Activated gamma-delta T cell (primary cell): ENCODE measurements at places on chromosomes 1 and 21.
A peak's percentile ranks its signal among the peaks of the same experiment; 100 is the strongest.

- no peak for DNase-seq
Measured at GRCh38 chr1:48246727-48247126, 24.2 kb downstream of the SLC5A9 start.

GRCh38 chr21:27024301-27024700 lies 57.4 kb upstream of the ADAMTS5 start:
- DNase-seq = no peak

GRCh38 chr1:206769304-206769731 lies 1.3 kb upstream of the IL19 start:
- DNase-seq = peak; percentile 32

DNA sequence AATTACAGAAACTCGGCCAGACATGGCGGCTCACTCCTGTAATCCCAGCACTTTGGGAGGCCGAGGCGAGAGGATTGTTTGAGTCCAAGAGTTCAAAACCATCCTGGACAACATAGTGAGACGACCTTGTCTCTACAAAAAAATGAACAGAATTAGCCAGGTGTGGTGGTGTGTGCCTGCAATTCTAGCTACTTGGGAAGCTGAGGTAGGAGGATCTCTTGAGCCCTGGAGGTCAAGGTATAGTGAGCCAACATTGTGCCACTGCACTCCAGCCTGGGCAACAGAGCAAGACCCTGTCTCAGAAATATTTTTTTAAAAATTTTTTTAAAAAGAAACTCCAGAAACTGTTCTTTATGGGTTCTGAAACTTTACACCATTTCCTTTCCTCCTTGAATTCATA lies 38.4 kb upstream of the IFNGR2 start:
- DNase-seq = no peak

- no peak for DNase-seq
Measured at GRCh38 chr1:109917768-109918606, 7.3 kb downstream of the CSF1 start.

DNA sequence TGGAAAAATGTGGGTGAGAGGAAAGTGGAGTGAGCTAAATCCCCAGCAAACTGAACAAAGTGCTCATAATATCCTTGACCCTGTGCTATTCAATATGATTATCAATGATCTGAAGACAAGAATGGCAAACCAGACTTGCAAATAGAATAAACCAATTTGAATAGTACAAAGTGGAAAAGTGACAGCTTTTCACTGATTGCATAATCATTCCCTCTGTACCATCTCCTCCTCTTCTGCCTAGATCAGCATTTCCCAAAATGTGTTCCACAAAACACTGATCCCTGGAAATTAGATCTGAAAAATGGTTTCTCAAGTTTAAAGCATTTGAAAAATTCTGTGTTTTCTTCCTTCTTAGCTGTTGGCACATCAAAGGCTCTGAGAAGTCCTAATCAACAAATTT lies 8.1 kb downstream of the MTF1 start:
- DNase-seq = no peak

DNA sequence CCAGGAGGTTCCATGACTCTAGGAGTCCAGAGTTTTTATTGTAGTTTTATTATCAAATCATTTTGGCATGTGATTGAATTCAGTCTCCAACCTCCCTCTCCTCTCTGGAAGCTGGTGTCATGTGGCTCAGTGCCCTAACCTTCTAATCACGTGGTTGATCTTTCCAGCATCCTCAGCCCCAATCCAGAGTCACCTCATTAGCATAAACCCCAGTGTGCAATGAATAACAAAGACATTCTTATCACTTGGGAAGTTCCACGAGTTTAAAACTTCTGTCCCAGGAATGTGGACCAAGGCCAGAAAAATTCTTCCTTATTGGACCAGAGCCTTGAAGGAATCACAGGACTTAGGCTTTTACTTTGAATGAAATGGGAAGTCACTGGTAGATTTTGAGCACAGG lies 52.2 kb downstream of the KIRREL1 start:
- DNase-seq = no peak

DNA sequence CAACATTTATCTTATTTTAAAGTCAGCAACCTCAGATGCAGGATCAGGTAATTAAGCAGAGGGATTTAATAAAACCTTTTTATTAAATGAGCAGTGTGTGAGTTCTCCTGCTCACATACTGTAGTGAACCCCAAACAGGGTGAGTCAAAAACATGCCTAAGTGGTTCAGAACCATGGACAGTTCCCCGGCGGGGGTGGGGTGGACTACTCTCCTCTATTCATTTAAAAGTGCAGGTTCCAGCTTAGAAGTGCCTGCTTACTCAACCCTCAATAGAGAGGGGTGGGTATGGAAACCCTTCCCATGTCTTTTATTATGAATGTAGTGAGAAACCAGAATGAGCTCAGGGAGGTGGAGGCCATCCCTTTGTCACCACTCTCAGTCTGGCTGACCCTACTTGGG lies 397.9 kb downstream of the HHAT start:
- DNase-seq = no peak

- DNase-seq = no peak
Measured at GRCh38 chr1:111570781-111571181, 48.8 kb upstream of the RAP1A start.

- no peak for DNase-seq
Measured at GRCh38 chr1:59415286-59415850, 118.5 kb downstream of the FGGY start.

- no peak for DNase-seq
Measured at GRCh38 chr1:111709986-111710385, 29.2 kb downstream of the INKA2 start.

DNA sequence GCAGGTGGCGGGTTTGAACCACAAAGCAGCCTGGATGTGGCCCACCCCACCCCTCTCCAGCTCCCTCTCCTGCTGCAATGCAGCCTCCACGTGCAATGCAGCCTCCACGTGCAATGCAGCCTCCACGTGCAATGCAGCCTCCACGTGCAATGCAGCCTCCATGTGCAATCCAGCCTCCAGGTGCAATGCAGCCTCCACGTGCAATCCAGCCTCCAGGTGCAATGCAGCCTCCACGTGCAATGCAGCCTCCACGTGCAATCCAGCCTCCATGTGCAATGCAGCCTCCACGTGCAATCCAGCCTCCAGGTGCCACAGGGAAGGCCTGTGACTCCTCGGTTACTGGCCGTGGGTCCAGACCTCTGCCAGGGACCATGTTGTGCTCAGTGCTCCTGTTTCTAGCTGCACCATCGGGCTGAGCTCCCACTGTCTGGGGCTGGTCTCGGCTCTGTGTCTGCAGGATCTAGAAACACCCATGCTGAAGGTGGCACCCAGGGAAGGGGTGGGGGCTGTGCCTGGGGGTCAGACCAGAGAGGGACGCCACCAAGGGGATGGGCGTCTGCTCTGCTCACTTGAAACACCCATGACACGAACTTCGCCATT lies 11.9 kb upstream of the LRRC3 start:
- no peak for DNase-seq

GRCh38 chr1:206859082-206859521 lies 6.3 kb upstream of the IL20 start:
- no peak for DNase-seq

DNA sequence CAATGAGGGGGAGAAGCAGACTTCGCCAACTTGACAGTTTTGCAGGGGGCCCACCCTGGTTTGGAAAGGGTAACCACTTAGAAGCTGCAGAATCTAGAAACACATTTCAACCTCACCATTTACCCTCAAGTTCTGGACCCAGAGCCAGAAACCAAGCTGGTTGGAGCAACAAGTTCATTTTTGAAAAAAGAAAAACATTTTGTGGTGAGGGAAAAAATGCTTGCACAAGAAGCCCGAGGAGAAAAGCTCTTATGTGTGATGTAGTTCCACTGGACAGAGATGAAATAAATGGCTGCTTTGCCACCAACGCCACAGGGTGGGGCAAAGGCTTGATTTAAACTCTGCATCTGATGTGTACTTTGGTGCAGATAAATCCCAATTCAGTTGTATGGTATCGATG lies 10.6 kb upstream of the NGF start:
- DNase-seq = no peak

DNA sequence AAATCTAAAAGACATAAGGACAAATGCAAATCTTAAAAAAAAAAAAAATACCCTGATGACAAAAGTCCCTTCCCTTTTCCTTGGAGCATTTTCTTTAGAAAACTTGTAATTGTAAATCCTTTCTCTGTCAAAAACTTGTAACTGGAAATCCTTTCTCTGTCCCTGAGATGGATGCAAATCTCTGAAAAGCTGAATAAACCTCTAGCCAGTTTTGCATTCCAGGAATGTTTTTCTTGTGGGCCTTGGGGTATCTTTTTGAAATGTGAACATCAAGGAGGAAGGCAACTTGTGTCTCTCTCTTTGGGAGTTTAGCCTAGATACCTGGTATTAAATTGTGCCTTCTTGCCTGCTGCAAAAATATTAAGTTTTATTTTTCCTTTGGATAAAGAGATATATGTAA lies 305.3 kb downstream of the KCNT2 start:
- DNase-seq = no peak

DNA sequence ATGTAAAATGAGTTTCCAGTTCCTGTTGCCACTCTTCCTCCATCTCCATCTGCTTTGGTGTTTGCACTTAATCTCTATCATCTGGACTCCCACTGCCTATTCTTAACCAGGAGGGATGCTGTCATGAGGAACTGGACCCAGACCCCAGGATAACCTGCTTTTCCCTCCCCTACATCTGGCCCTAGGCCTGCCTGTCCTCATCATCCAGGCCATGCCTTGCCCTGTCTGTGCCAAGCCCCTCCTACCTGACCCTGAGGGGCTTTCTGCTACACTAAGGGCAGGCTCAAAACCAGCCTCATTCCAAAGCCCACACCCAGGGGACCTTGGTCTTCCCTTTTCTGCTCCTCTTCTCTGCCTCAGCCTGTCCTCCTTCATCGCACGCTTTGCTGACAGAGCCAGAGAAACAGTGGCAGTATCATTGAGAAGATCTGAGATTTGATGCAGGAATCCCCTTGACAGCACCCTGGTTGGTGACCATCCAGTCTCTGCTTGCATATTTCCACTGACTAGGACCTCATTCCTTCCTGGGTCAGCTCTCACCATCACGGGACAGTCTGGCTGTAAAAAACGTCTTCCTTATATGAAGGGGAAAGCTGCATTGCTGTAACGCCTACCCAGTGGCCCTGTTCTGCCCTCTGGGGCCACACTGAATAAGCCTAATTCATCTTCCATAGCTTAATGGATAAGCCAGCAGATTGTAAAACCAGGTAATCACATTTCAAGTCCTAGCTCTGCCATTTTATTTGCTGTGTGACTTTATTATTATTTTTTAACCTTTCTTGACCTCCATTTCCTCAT lies 38.8 kb downstream of the PLXNA2 start:
- no peak for DNase-seq

DNA sequence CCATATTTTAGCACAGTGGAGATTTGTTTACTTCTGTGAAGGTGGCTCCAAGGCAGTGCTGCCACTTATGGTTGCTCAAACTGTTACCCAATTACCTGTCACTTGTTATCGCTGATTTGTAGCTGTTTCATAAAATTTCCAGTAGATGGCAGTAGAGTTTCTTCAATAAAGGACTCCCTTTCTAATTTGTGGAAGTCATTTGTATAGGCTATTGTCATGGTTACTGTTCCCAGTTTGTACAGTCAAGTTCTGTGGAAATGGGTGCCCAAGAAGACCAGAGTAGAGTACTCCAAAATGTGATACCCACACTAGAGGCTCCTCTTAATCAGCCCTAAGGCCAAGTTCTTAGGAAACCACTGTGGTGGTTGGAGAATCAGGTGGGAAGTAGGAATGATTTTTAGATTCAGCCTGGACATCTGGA lies 186.1 kb downstream of the CLEC20A start:
- no peak for DNase-seq

GRCh38 chr21:41800425-41801320 lies 33.8 kb upstream of the RIPK4 start:
- no peak for DNase-seq

DNA sequence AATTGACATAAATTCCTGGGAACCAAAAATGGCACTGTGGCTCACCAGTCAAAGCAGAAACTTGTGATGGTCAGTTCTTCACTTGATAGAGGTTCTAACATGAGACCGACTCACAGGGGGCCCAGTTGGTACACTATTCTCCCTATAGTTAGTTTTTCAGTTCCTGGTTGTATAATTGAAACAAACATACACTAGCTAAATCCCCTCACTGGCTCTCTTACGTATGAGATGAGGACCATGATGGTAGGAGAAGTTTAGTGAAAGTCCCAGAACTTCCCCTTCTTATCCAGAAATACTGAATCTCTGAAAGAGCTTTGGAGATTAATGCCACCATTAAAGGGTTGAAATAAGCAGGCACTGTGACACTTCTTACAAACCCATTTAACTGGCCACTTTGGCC lies 2.8 kb upstream of the S100B start:
- no peak for DNase-seq

GRCh38 chr1:239139801-239140200 lies 246.6 kb upstream of the CHRM3 start:
- DNase-seq = no peak

GRCh38 chr21:44785620-44786335 lies 15.8 kb downstream of the UBE2G2 start:
- DNase-seq = no peak

DNA sequence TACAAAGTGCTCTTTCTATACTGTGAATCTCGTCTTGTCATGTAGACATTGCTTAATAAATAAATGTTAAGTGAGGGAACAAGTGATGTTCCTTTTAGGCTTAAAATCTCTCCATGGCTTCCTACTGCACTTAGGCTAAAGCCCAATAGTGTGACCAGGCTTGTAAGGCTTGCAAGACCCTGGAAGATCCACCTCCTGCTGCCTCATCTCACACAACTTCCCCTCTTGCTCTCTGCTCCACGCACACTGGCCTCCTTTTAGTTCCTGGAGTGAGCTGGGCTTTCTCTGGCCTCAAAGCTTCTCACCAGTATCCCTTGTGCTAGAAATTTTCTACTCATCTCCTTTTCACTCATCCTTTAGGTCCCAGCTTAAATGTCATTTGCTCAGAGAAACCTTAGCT lies 41.5 kb upstream of the DIPK1A start:
- DNase-seq = no peak

DNA sequence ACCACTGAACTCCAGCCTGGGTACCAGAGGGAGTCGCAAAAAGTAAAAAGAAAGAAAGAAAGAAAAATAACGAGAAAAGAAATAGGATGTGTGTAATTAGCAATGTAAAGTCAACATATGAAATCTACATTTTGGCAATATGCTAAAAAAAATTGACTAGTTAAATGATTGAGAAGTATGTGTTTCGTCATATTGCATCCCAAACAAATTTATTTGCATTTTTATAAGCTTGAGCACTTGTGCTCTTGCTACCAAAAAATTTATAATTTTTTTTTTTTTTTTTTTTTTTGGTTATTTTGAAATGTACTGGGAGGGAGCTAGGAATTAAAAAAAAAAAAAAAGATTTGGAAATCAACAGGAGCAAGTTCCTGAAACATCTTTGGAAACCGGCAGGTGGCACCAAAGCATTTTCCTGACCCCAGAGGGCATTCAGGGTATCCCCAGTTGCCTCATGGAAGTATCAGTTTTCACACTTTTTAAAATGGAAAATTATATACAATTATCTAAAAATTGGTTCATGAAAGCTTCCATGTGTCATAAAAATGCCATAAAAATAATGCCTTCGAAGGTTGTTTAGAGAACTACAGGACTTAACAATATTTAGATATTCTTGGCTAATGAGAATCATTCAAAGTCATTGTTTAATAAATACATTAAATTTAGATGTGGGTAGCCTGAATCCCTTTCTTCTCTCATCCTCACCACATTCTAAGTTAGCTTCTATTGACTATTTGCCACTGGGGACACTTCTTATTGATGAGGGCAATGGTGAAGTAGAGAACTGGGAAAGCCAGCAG lies 4.8 kb upstream of the HEATR1 start:
- no peak for DNase-seq

GRCh38 chr1:107795994-107796393 lies 169.0 kb downstream of the VAV3 start:
- DNase-seq = no peak
